Thyroid gland (tissue), 4 donors: ENCODE measurements at places on chromosomes 7 and 10. TPM values are rescaled to one million over a fixed set of nuclear protein-coding genes. Genes with fewer than 3 reads are reported as not detected.

CLDN3 gene
- 253 TPM for total RNA-seq

INSYN2A gene
- total RNA-seq: not detected

GRCh38 chr7:143347950-143348349 lies 14.6 kb downstream of the FAM131B start:
- no peaks in the 10 kb centered on the region for H3K27me3 ChIP-seq
- H3K27ac ChIP-seq: no peak overlapping the region
- DNase-seq: no peak
- no peak overlapping the region for H3K4me3 ChIP-seq
- peaks cover 4% of the 10 kb centered on the region for H3K4me1 ChIP-seq
- H3K36me3 ChIP-seq: no peaks in the 10 kb centered on the region

GRCh38 chr10:2951235-2951835 lies 116.0 kb upstream of the PFKP start:
- H3K27ac ChIP-seq: no peak overlapping the region
- H3K27me3 ChIP-seq: no peaks in the 10 kb centered on the region
- no peaks in the 10 kb centered on the region for H3K4me1 ChIP-seq
- H3K4me3 ChIP-seq: no peak overlapping the region
- no peak for DNase-seq

GRCh38 chr10:126425489-126426065 lies 37.3 kb upstream of the ADAM12 start:
- no peaks in the 10 kb centered on the region for H3K4me1 ChIP-seq
- H3K36me3 ChIP-seq: no peaks in the 10 kb centered on the region
- no peaks in the 10 kb centered on the region for H3K27me3 ChIP-seq
- no peak overlapping the region for H3K27ac ChIP-seq
- no peak overlapping the region for H3K4me3 ChIP-seq
- no peak for DNase-seq

- H3K36me3 ChIP-seq: no peaks in the 10 kb centered on the region
- no peak overlapping the region for H3K4me3 ChIP-seq
- H3K4me1 ChIP-seq: no peaks in the 10 kb centered on the region
- no peak overlapping the region for H3K27ac ChIP-seq
- DNase-seq: no peak
- no peaks in the 10 kb centered on the region for H3K27me3 ChIP-seq
Observed at GRCh38 chr10:3625959-3626751, 158.9 kb downstream of the KLF6 start.

GRCh38 chr10:65723525-65723924 lies 1202.3 kb upstream of the LRRTM3 start:
- H3K36me3 ChIP-seq: no peaks in the 10 kb centered on the region
- H3K4me1 ChIP-seq: no peaks in the 10 kb centered on the region
- DNase-seq: no peak
- H3K27me3 ChIP-seq: no peaks in the 10 kb centered on the region

DNA sequence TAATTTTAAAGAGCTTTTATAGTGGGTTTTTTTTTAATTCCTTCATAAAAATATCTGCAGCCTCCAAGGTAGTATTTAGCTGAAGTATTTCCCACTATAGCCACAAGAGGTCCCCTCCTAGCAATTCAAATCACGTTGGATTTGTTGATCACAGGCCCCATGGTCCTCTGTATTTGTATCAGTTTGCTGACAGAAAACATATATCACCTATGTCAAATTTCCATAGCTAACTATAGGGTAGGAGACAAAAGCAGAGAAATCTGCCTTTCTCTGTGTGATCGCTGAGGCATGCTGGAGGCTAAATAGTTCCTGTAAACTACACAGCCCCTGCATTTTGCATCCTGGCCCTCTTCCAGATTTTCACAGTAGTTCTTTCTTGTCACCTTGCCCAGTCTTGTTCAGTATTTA lies 1.7 kb upstream of the CTNNA3 start:
- no peak overlapping the region for H3K27ac ChIP-seq
- H3K4me3 ChIP-seq: no peak overlapping the region
- H3K27me3 ChIP-seq: no peaks in the 10 kb centered on the region
- peak; percentile 31 for DNase-seq
- peaks cover 4% of the 10 kb centered on the region for H3K4me1 ChIP-seq

DNA sequence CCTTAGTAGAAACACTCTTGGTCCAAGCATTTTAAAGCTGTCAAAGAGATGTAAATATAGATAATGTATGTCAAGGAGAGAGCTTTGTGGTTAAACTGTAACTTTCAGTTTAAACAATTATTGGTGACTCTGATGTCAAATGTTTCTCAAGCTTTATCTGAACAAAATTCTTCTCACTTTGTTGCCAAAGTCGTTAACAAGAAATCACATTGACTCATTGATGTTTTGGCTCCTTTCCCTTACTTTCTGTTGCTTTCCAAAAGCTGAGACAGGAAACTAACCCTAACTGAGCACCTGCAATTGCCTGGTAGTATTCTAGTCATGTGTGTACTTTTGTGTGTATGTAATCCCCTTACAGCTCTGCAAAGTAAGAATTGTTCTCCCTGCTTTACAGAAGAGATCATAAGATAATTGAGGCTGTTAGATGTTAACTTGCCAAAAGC lies 108.5 kb downstream of the CFTR start:
- no peak overlapping the region for H3K27ac ChIP-seq
- no peak for DNase-seq
- no peak overlapping the region for H3K4me3 ChIP-seq
- no peaks in the 10 kb centered on the region for H3K36me3 ChIP-seq
- H3K27me3 ChIP-seq: no peaks in the 10 kb centered on the region
- no peaks in the 10 kb centered on the region for H3K4me1 ChIP-seq

DNA sequence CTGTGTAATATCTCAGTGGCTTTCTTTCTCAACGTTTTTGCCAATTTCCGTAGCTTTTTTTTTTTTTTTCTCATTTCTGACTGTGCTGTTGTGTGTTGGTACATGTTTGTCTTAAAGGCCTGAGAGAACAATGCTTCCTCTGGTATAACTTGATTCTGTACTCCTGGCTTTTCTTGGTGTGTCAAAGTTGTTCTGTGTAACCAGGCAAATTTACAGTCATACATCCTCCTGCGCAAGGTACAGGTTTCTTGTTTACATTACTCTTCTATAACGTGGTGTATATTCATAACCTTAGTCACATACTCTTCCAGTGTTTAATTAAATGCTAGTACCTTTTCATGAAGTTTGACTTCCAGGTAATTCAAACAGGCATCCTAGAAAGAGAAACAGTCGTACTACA lies 8.3 kb upstream of the ARHGAP12 start:
- no peaks in the 10 kb centered on the region for H3K27me3 ChIP-seq
- no peak for DNase-seq
- H3K4me1 ChIP-seq: peaks cover 6% of the 10 kb centered on the region

DNA sequence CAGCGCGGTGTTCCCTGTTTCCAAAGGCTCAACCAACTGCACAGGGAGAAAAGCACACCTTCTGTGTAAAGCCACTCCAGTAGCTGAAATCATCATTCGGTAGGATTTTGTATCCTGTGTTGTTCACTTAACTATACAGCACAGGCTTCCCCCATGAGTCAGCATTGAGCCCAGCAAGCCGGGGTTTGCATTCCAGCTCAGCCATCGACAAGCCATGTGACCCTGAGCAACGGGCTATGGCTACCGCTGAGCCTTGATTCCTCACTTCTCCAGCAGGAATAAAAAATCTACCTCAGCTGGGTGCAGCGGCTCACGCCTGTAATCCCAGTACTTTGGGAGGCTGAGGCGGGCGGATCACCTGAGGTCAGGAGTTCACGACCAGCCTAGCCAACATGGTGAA lies 44.1 kb upstream of the ATP6V0A4 start:
- H3K4me3 ChIP-seq: no peak overlapping the region
- H3K4me1 ChIP-seq: peaks cover 5% of the 10 kb centered on the region
- no peak for DNase-seq
- H3K27me3 ChIP-seq: no peaks in the 10 kb centered on the region

DNA sequence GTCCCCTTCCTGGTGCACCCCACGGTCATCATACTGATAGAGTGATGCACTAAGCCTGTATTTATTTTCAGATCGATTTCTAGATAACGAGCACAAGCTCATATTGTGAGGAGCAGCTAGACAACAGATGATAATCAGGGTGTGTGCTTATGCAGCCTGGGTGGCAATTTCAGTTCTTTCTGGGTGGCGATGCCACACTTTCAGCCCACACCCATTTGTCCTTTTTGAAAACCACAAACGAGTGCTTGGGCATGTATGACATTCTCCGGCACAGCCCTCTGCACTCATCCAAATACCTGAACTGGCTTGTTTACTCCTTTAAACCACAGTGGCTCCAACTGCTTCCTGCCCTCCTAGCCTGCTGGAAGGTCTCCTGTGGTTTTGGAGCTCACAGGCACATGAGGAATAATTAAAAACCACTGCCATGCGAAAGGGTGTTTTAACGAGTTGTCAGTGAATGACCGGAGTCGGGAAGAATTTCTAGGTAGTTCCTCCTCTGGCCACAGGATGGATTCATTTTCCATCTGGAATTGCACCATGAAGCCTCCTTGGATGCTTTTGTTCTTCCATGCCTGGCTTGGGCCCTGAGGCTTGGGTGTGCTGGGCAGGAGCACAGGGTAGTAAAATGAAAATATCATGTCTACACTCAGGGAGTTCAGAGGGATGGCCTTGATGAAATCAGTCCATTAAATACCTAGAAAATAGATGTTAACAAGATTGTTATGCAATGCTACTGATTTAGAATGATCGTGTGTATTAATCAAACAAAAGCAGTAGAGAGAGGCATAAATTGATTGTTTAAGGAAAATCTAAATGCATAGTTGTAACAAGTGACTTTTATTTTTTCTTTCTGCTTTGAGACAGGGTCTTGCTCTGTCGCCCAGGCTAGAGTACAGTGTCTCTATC lies 52.4 kb upstream of the ITGB1 start:
- no peaks in the 10 kb centered on the region for H3K27me3 ChIP-seq
- H3K27ac ChIP-seq: no peak overlapping the region
- DNase-seq: no peak
- peaks cover 6% of the 10 kb centered on the region for H3K4me1 ChIP-seq

DNA sequence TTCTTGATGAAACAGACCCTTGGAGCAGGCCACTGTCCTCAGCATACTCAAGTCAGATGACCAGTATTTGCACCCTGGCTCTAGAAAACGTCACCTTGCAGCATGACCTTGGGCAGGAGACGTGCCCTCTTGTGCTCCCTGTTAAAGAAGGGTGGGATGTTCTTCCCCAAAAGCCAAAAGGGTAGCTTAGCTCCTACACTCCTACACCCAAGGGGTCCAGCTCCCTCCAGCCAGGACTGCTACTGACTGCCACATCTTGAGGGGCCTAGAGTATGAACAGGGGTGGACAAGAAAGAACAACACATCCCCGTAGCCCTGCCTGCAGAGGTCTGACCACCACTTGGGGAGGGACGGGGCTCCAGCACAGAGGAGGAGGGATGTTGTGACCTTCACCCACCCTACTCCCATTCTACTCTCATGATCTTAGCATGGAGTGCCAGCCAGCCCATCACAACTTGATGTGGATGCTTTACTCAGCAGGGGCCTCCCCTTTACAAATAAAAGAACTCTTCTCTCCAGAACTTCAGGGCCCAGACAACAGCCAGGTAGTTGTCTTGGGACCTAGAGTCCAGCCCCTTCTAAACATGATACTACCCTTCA lies 165.3 kb upstream of the ZMIZ1 start:
- H3K27me3 ChIP-seq: no peaks in the 10 kb centered on the region
- DNase-seq: no peak
- H3K36me3 ChIP-seq: no peaks in the 10 kb centered on the region
- H3K4me1 ChIP-seq: no peaks in the 10 kb centered on the region

GRCh38 chr7:3453398-3453797 lies 152.3 kb downstream of the SDK1 start:
- H3K4me1 ChIP-seq: no peaks in the 10 kb centered on the region
- H3K4me3 ChIP-seq: no peak overlapping the region
- H3K27ac ChIP-seq: no peak overlapping the region
- H3K27me3 ChIP-seq: no peaks in the 10 kb centered on the region
- no peaks in the 10 kb centered on the region for H3K36me3 ChIP-seq

- no peaks in the 10 kb centered on the region for H3K27me3 ChIP-seq
- no peak overlapping the region for H3K27ac ChIP-seq
- no peak for DNase-seq
- no peaks in the 10 kb centered on the region for H3K4me1 ChIP-seq
- no peaks in the 10 kb centered on the region for H3K36me3 ChIP-seq
Observed at GRCh38 chr7:22302193-22302592, 54.8 kb downstream of the RAPGEF5 start.

DNA sequence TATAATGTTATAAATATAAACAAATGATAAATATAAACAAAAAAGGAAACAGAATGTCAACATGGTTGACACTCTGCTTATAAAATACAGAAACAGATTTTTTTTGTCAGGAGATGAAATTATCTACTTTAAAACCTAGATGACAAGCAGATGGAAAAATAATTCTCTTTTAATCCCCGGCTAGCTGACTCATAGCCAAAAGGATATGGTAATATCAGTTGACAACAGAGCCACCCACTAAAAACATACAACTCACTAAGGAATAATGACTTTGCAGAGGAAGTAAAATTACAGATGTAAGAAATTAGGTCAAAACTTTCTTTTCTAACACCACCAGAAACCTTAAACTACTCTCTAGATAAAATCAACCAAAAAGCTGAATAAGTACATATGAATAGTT lies 131.1 kb upstream of the ABCB5 start:
- no peak for DNase-seq
- no peaks in the 10 kb centered on the region for H3K36me3 ChIP-seq
- H3K4me3 ChIP-seq: no peak overlapping the region

DNA sequence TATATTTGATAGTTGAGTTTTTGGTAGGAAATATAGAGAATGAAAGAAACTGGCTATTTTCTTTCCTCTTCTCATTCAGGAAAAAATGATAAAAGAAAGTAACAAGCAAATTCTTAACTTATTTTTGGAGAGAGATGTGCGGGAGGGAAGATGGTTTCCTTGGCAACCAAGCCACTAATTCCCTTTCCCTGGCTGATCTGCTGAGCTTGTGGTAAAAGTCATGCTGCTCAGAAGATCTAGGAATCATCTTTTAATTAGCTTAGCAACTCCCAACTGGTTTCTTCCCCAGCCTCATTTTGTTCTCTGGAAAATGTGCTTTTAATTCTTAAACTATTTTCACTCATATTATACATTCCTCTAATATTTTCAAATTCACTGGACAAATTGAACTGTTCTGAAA lies 11.8 kb downstream of the UROS start:
- H3K4me1 ChIP-seq: no peaks in the 10 kb centered on the region
- H3K27me3 ChIP-seq: no peaks in the 10 kb centered on the region
- DNase-seq: no peak
- no peak overlapping the region for H3K4me3 ChIP-seq

DNA sequence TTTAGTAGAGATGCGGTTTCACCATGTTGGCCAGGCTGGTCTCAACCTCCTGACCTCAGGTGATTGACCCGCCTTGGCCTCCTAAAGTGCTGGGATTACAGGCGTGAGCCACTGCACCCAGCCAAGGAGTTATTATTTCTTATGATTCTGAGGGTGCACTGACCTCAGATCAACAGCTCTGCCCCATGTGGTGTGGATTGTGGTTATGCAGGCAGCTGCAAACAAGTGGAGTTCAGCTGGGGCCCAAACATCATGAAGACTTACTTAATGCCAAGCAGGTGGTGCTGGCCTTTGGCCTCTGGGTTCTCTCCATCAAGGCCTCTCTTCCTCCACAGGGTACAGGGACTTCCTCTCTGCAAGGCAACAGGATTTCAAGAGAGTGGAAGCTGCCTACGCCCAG lies 45.1 kb upstream of the OPTN start:
- H3K27me3 ChIP-seq: no peaks in the 10 kb centered on the region
- peaks cover 8% of the 10 kb centered on the region for H3K4me1 ChIP-seq
- no peak overlapping the region for H3K27ac ChIP-seq
- H3K36me3 ChIP-seq: no peaks in the 10 kb centered on the region
